GF-D8 (cell line): ENCODE measurements at places on chromosomes 1 and 21.

DNA sequence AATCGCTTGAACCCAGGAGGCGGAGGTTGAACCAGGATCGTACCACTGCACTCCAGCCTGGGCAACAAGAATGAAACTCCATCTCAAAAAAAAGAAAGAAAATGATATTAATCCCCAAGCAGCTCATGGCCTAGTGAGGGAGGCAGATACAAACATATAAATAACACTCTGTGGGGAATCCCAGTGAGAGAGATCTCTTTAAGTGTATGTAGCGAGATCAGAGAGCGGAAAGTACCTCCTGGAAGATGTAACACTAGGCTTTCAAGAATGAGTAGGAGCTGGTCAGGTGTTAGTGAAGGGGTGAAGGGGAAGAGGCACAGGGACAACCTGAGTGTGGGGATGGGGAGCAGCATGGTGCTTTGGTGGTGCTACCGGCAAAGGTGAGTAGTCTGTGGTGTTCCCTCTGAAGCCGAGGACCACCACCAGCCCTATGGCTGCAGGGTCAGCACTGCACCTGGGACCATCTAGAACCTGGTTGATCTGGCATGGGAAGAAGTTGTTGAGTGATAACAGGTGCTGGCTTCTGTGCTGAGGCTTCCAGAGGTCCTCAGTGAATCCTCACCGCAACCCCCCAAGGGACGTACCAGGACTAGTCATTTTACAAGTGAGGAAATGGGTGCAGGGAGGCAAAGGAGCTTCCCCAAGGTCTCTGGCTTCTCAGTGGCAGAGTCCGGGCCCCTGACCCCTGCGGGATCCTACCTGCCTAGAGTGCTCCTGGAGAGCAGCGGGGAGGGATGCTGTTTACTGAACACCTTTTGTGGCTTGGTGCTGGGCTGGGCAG lies 367.6 kb upstream of the VAMP3 start:
- no peak for DNase-seq

DNA sequence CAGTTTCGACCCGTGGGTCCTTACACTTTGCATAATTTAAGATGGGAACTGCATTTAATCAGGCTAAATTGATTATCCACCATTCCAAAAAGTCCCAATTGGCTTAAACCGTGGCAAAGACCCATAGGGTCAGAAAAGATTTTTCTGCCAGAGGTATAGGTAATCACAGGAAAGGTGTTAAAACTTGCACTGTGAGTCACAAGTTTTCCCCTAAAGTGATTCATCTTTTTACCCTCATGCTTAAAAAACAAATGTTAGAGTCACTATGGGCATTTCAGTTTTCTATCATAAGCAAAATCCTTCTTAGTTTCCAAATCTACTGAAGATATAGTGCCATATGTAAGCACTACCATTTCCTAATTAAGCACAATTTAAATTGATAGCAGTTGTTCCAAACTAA lies 1079.8 kb downstream of the ADGRL2 start:
- no peak for DNase-seq

DNA sequence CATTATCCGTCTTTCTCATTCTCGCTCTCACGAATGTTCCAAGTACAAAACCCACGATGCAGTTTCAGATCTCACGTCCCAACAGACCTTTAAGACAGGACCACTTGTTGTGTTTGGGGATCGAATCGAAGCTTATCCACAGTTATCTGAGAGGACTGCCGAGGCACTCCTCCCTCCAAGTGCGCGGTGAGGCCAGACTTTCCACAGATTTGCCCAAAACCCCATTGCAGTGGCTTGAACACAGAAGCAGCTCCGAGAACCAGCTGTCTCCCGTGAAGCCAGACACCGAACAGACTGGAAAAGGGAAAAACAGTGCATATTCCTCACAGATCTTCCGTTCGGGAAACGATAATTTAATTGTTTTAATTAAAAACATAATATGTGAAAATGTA lies 46.5 kb upstream of the COL6A2 start:
- DNase-seq, result no peak

GRCh38 chr1:14027099-14027498 lies 327.1 kb downstream of the PRDM2 start:
- DNase-seq, result no peak

DNA sequence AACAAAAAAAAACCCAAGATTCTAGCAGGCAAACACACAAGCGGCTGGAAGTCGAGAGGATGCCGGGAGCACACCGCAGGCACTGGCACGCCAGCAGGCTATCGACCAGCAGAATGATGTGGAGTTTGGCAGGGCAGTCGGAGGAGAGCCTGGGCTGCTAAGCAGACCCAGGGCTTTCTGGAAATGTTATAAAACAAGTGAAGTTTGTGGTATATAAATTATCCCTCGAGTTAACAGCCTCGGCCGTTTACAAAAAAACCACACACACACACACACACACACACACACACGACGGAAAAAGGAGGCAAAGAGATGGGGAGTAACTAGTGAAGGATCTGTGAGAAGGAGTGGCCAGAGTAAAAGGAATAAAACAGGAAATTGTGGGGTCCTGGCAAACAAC lies 87.2 kb upstream of the IVNS1ABP start:
- DNase-seq, result no peak

GRCh38 chr1:203327684-203328457 lies 22.6 kb downstream of the BTG2 start:
- DNase-seq, result peak; percentile 79
